GM20000 (cell line): ENCODE measurements at places on chromosomes 1 and 21.

- DNase-seq, result no peak
Measured at GRCh38 chr1:216485042-216485441, 61.8 kb upstream of the USH2A start.

DNA sequence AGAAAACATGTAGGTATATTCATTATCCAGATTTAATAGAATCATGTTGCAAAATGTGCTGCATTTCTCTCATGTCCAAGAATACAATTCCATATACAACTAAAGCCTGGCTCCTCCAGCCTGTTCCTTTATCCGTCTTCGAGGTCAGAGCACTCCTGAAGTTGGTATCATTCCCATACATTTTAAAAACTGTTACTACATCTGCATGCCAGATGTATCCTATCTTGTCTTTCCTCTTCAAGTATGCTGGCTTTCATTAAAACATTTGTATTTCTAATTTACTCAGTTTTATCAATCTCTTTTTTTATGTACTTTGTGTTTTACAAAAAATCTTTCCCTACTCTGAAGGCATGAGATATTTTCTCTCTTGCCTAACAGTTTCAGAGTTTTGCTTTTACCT is 536.6 kb upstream of the USP24 start:
- DNase-seq, result no peak

- no peak for DNase-seq
Measured at GRCh38 chr1:111943066-111943465, 46.4 kb downstream of the KCND3 start.

- no peak for DNase-seq
Measured at GRCh38 chr1:214895011-214895600, 187.4 kb upstream of the KCNK2 start.

DNA sequence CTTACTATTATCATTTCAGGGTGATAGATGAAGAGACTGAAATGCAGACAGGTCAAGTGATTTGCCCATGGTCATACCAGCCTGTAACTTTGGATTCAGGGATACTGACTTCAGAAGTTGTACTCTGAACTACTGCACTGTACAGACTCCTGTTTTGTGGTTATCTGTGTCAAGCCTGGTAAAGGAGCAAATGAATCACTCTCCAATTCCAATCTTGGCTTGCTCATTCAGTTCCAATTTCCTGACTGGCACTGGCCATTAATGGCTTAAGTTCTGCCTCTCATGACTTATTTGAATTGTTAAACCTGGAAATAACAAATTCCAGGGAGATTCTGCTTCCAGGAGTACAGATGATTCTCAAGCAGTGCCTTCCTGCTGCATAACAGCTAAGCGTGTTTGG is 45.4 kb upstream of the PLD5 start:
- DNase-seq, result no peak

GRCh38 chr1:201876148-201876818 is 12.4 kb upstream of the SHISA4 start:
- no peak for DNase-seq

DNA sequence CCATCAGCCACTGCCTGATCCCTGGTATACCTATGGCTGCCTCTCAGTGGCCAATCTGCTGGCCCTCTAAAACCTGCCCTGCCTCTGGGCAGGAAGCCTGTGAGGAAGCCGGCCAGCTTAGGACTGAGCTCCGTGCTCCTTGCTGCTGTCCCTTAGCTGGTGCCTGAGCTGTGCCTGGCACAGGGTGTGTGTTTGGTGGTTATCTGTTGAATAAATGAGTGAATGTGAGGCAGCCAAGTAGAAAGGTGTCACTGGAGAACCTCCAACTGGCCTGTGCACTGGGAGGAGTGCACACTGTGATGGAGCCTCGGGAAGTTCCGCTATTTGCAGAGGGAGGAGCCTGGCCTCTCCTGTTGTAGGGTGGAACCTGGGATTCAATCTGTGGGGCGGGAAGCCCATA is 63.4 kb upstream of the STUM start:
- no peak for DNase-seq

- DNase-seq, result no peak
Measured at GRCh38 chr1:151372058-151372934, at the start of gene SELENBP1. Gene SELENBP1, minus strand, starts transcription at chr1:151372705. Its CDS starts 64 bp downstream, at chr1:151372641.

DNA sequence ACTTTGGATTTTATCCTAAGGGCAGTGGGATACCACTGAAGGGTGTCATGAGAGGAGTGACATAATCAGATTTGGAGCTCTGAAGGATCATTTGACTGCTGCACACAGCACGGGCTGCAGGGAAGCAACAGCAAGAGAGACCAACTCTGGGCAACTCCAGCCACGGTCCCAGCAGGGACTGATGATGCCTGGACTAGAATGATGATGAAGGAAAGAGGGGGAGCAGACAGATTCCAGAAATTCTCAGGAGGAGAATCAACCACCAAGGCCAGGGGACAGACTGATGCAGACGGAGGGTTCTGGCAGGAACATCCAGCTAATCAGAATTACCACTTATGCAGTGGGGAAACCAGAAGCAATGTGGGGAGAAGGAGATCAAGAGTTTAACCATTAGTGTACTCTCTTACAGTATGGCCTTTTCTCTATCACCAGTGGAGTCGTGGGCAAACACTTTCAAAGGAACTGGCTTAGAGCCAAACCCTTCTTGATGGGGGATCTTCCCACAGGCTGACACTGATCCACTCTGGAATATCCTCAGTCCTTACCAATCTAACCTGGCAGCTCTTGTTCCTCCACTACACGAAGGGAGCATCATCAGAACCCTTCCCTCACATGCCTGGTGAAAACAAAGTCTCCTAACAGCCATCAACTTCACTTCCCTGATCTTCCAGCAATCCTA is 3.3 kb downstream of the URB1 start:
- no peak for DNase-seq

DNA sequence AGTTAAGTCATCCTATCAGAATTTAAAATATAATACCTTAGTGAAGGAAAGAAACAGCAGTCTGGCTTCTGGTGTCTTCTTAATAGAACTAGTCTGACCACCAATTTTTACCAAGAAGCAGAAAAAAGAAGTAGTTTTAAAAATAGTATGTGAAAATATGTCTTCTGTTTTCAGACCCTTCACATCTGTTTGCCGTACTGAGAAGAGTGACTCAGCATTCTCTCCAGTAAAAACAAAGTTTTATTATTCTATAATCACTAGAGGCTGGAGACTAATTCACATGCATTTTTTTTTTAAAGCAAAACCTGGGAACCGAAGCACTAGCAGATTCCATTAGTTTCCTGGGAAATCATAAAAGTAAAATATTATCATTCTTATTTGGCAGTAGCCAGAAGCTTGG is 163.8 kb downstream of the COL24A1 start:
- peak; percentile 11 for DNase-seq

- no peak for DNase-seq
Measured at GRCh38 chr21:29289317-29289716, 9.4 kb upstream of the BACH1 start.

DNA sequence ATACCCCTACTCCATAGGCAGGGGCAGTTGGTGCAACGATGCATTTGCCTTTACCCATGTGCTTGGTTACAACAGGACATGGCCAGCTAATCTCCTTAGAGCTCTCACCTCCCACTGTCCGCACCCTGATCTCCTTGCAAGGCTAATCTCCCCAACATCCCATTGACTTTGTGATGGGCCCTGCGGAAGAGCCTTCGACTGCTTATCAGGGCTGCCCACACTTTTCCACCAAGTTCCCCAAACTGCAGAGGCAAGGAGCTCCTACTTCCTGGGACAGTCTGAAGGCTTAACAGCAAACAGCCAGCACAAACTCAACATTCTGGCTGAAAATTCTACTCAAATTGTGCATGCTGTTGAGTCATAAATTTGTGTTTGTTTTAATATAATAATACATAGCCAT is 36.0 kb downstream of the C1orf94 start:
- no peak for DNase-seq

DNA sequence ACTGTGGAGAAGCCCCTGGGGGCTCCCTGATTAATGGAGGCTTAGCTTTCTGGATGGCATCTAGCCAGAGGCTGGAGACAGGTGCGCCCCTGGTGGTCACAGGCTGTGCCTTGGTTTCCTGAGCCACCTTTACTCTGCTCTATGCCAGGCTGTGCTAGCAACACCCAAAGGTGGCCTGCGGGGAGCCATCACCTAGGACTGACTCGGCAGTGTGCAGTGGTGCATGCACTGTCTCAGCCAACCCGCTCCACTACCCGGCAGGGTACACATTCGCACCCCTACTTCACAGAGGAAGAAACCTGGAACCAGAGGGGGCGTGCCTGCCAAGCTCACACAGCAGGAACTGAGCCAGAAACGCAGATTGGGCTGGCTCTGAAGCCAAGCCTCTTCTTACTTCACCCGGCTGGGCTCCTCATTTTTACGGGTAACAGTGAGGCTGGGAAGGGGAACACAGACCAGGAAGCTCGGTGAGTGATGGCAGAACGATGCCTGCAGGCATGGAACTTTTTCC is 24.8 kb downstream of the PCSK9 start:
- DNase-seq, result peak; percentile 16

- peak; percentile 11 for DNase-seq
Measured at GRCh38 chr1:63917571-63918417, 144.0 kb downstream of the ROR1 start.

- DNase-seq, result no peak
Measured at GRCh38 chr1:54569339-54569738, 21.3 kb downstream of the ACOT11 start.

DNA sequence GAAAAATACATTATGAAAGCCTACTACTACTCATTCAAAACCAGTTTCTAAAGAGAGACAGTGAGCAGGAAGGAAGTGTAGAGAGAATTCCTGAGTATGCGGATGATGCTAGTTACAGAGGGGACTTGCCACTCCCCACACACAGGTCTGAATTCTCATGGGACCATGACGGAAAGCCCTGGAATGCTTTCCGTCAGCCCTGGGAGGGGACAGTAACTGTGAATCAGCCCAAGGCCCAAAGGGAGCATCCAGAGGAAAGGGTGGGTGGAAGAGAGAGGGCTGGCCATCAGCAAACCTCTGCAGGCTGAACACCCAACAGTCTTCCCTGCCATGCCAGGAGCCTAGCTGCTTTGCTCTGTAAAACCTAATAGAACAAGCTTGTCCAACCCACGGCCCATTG is 36.4 kb downstream of the RCSD1 start:
- DNase-seq, result no peak

DNA sequence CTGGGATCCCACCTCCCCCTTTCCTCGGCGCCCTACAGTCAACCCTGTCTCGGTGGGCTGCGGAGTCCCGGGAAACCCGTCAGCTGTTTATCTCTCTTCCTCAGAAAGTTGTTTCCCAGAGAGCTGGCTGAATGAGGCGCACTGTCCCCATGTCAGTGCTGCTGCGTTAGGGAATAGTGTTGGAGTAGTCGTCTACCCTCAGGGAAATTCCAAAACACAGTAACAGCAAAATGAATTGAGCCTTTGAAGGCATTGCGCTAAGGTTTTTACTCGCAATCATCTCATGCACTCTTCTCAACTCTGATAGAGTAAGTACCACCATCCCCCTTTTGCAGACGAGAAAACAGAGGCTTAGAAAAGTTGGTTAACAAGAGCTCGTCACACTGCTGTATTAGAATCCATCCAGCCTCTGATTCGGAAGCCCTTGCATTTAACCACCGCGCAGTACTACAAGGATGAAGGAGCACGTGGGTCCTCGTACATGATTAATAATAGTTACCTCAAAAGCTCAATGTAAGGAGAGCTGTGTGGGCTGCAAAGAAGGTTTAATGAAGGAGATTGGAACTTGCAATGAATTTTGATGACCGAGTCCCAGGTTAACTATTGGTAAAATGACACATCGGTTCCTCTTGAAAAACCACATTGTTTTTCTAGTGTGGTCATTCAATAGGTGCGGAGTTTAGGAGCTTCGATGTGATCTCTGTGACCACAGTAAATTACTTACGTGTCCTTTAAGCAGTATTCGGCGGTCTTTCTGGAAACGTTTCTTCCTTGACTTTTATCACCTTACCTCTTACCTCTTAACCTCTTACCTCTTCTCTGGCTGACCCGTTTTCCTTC is 788 bp upstream of the EDEM3 start:
- peak; percentile 19 for DNase-seq

DNA sequence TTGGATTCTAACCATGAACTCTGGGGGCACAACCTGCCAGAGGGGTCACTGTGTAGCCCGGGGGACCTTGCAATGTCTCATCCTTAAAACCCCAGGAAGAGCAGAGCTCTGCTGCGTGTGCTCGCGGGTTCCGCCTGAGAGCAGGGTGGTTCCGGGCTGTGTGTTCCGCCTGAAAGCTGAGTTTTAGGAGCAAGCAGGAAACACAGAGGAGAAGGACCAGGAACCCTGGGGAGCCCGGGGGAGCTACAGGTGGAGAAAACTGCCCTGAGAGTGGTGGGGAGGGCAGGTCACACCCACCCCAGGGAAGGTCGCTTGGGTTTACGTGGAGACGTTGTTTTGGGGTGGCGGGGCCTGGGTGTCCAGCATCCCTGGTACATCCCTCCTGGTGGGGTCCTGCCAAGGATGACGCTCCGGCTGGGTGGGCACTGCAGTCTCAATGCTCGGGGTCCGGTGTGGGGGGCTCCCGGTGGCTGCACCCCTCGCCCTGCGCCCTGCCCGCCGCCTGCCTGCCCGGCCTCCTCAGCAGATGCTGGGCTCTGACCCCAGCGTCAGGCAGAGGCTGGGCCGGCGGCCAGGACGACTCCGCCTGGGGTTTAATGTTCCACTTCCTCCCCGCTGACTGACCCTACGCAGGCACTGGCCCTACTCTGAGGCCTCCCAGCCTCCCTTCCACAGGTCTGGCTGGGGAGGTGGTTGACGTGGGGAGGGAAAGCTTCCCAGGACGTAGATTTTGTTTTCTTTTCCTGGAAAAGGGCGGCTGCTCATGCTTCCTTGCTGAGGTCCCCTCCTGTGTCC is 17.3 kb upstream of the C1orf159 start:
- no peak for DNase-seq

DNA sequence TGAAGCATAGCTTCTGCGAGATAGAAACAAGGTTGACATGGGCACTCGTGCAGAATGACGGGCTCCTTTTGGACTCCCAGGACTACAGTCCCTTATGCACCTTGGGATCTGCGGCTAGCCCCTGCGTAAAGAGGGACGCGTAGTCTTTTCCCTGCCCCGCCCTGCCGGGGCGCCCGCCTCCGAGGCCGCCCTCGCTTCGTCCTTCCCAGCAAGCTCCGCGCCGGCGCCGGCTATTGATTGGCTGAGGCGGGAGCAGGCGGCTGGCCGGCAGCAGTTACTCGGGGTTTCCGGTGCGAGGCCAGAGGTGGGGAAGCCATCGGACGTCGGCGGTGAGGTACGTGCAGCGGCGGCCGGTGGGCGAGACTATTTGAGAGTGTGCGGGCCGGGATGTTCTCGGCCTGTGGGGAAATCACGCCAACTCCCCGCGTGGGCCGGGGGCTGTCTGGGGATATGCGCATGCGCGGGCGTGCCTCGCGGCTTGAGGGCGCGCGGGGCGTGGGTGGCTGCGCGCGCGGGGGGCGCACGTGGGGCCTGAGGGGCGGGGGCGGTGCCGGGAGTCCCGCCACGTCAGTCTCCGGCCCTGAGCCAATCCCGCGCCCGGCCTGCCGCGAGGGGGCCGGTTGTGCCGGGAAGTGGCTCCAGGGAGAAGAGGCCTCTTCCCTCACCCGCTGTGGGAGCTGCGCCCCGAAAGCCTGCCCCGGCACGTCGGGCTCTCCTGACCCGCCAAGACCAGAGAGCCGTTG is at the start of gene TXLNA:
Gene TXLNA, plus strand, starts transcription at position 233 of the 743 bp plus-strand sequence. CDS start 671 bp downstream, outside the sequence.
- peak; percentile 98 for DNase-seq

- no peak for DNase-seq
Measured at GRCh38 chr1:229075716-229076115, 195.2 kb upstream of the RAB4A start.
